Activated naive CD4-positive, alpha-beta T cell treated with Interleukin-2 at 50 U/mL for 16 hours (primary cell): ENCODE measurements at places on chromosomes 12 and 14.

- DNase-seq: no peak
Observed at GRCh38 chr12:104551-105081, 38.0 kb downstream of the IQSEC3 start.

DNA sequence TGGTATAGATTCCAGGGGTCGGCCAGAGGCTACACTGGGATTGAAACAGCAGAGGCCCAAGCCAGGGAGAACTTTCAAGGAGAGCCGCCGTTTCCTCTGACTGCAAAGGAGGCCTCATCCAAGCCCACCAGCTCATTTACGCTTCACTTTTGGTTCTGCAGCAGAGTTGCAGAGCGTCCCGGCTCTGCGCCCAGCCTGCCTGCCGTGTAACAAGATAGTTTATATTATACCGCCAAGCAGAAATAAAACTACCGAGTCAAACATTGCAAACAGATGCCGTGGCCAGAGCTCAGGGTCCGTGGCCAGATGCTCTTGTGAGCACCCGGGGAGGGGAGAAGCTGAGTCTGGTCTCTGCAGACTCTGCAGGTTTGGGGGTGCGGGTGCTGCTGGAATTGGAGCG lies 60.7 kb upstream of the TBX3 start:
- DNase-seq: no peak

DNA sequence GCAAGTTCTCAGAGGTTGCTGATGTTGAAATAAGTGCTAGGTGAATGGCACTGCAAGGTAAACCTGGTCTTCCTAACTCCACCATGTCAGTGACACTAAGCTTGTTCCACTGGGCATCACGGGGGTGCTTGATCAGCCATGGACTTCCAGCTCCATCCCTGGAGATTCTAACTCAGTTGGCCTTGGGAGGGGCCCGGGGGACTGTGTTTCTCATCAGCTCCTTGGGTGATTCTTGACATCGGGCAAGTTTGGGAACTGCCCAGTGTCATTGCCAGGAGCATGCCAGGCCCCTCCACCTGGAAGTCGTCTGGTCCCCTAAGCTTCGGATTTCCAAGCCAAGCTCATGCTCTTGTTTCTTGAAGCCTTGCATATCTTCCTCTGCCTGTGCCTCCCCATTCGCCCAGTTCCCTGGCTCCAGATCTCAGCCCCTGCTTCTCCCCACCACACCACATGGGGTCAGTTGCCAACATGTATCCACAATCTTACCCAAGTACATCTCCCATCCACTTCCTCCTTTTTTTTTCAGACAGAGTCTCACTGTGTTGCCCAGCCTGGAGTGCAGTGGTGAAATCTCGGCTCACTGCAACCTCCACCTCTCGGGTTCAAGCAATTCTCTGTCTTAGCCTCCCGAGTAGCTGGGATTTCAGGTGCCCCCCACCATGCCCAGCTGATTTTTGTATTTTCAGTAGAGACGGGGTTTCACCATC lies 30.7 kb upstream of the RFLNA start:
- no peak for DNase-seq

GRCh38 chr12:67648521-67649260 lies at the start of gene DYRK2:
TSS of gene DYRK2 (plus strand) at chr12:67648745. CDS start at chr12:67649134, 389 bp downstream.
- peak; percentile 69 for DNase-seq

- DNase-seq: no peak
Observed at GRCh38 chr12:94525951-94526350, 66.3 kb upstream of the CEP83 start.

DNA sequence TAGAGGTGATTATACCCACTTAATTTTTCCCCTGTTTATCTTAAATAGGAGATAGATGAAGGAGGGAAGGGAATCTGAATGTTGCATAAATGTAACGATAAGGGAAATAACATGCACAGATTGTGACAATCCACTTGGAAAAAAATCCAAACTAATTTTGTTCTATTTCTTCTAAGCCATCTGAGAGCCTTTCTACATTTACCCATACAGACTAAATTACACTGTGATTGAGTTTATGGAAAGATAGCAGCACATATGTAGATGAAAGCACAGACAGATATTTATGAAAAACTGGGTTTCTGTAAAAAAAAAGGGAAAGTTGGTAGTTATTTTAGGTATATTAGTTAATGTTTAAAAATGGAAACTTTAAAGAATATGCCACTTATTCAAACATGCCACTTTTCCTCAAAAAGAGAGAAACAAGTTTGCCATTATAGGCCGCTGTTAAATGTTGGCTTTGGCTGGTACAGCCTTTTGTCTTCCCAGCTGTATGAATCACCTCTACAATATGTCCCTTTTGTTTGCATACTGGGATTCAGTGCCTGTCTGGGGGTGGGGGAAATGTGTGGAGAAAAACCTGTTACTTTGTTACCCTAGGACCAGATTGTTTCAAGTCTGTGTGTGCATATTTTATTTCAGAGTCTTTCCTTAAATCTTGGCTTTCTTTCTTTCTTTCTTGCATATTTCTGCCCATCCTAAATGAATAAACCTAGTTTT lies 470.2 kb upstream of the LMO3 start:
- no peak for DNase-seq

- no peak for DNase-seq
Observed at GRCh38 chr14:19799880-19800279, 3.7 kb upstream of the OR4N2 start.

DNA sequence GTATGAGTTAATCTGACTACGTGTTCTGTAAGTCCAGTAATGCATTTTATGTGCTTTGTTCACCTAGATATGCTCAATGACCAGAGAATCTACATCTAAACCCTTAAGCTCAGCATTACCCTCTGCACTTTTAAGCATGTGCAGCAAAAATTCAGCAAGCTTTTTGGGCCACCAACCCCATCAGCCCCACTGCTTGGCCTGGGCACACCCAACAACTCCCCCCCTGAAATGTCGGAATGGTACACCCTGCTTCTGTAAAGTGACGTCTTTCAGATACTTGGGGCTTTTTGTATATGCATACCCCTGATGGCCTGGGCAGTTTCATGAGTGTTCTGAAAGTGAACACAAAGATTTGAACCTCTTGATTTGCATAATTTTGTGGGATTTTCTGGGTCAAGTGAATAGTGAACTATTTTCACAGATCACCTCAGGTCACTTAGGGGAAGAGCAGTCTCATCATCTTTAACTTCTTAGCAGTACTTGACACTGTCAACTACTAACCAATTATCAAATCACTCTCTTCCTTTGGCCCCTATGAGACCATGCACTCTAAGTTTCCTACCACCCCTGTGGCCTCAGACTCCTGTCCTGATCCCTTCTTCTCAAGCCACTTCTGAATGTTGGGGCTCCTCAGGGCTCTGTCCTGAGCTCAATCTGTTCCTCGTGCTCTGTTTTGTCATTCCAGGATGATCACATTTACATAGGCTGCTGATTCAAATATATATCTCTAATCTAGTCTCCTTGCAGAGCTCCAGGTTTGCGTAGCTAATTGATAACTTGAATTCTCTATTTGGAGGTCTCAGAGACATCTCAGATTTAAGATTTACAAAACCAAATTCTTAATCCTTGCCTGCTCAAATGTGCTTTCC lies 36.3 kb upstream of the PPM1A start:
- DNase-seq: no peak

- DNase-seq: no peak
Observed at GRCh38 chr12:47753021-47754001, 5.4 kb downstream of the RAPGEF3 start.
